ENCODE measurements at places on chromosomes 3 and 15. TPM values are rescaled to one million over a fixed set of nuclear protein-coding genes. Genes with fewer than 3 reads are reported as not detected.
A peak's percentile ranks its signal among the peaks of the same experiment; 100 is the strongest.

Gene ATP13A5
- not detected for total RNA-seq

Gene ZIC1
- total RNA-seq, result not detected

Gene NTRK3
- not detected for total RNA-seq

Gene MORC1
- total RNA-seq, result not detected

Gene FEZF2
- not detected for total RNA-seq

Gene IQCF5
- not detected for total RNA-seq

Gene FOXL2NB
- total RNA-seq, result not detected

Gene STAC
- total RNA-seq, result not detected

Gene CASR
- total RNA-seq, result not detected

GRCh38 chr3:69203631-69204314 lies 81.4 kb upstream of the LMOD3 start:
- H3K4me3 ChIP-seq, result no peak overlapping the region
- DNase-seq, result no peak

GRCh38 chr3:127710155-127710941 lies 37.6 kb downstream of the ABTB1 start:
- peak; percentile 4 for DNase-seq
- H3K27me3 ChIP-seq, result peaks cover 4% of the 10 kb centered on the region
- no peak overlapping the region for H3K27ac ChIP-seq
- H3K4me3 ChIP-seq, result no peak overlapping the region
- no peaks in the 10 kb centered on the region for H3K4me1 ChIP-seq
- no peaks in the 10 kb centered on the region for H3K36me3 ChIP-seq

GRCh38 chr3:177694316-177694715 lies 497.0 kb upstream of the TBL1XR1 start:
- no peaks in the 10 kb centered on the region for H3K36me3 ChIP-seq
- no peak for DNase-seq
- no peak overlapping the region for H3K4me3 ChIP-seq
- peaks cover 3% of the 10 kb centered on the region for H3K4me1 ChIP-seq
- no peak overlapping the region for H3K27ac ChIP-seq

DNA sequence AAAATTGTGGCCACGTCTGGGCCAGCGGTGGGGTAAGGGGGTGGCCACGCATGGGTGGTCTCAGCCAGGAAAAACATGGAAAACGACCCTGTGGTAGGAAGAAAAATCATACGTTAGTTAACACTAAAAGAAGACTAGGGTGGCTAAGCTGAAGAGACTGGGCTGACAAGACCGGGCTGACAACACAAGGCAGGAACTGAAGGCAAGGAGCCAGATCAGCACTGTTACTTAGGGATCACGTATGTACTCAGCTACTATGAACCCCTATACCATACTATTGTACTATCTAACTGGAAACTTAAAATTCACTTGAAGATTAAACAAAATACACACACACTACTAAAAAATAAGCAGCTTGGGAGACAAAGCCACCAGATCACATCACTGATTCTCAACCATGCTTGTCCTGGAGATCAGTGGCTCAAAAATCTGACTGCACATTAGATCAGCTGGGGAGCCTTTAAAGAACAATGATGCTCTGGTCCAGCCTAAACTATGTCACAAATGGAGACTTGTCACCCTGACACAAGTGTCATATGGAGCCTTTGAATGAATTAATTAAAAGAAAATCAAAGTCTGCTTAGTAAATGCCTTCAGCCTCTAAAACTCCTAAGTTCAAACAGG lies 442.2 kb downstream of the SHQ1 start:
- no peak overlapping the region for H3K4me3 ChIP-seq
- H3K27me3 ChIP-seq, result no peaks in the 10 kb centered on the region
- H3K36me3 ChIP-seq, result peaks cover under 1% of the 10 kb centered on the region
- no peak for DNase-seq

GRCh38 chr3:163577271-163577670 lies 1501.0 kb downstream of the SI start:
- no peaks in the 10 kb centered on the region for H3K27me3 ChIP-seq
- H3K4me1 ChIP-seq, result no peaks in the 10 kb centered on the region
- no peak overlapping the region for H3K27ac ChIP-seq
- no peak overlapping the region for H3K4me3 ChIP-seq
- H3K36me3 ChIP-seq, result no peaks in the 10 kb centered on the region
- DNase-seq, result no peak

DNA sequence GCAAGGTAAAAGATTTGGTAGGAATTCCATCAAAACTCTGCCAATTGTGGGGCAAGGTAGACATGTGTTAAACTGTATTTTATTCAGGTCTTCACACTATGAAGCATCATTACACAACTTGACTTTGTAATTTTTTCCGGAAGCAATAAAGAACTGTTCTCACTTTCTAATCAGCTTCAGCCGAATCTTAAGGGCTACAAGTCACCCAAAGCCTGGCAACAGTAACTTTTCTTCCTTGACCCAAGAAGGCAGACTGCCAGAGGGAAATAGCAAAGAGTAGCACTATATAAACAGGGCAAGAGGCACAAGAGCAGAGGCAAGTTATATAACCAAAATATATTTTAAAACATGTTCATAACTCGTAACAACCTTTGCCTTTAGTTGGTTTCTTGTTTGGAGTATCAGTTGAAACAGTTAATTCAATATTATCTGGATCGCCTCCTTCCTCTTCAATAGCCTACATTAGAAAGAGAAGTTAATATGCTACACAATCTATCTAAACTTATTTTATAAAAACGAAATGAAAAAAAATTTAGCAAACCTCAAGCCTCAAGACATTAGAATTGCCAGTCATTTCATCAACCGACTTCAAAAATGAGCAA lies 1.4 kb downstream of the SLTM start:
- H3K4me1 ChIP-seq, result peaks cover 22% of the 10 kb centered on the region
- H3K27ac ChIP-seq, result peak overlapping the region; percentile 97
- DNase-seq, result no peak
- H3K36me3 ChIP-seq, result peaks cover 9% of the 10 kb centered on the region

GRCh38 chr3:177195242-177195991 lies 1.9 kb downstream of the TBL1XR1 start:
- DNase-seq, result no peak
- H3K4me1 ChIP-seq, result peaks cover 49% of the 10 kb centered on the region
- H3K36me3 ChIP-seq, result peaks cover 38% of the 10 kb centered on the region
- no peaks in the 10 kb centered on the region for H3K27me3 ChIP-seq
- H3K4me3 ChIP-seq, result peak overlapping the region; percentile 100

DNA sequence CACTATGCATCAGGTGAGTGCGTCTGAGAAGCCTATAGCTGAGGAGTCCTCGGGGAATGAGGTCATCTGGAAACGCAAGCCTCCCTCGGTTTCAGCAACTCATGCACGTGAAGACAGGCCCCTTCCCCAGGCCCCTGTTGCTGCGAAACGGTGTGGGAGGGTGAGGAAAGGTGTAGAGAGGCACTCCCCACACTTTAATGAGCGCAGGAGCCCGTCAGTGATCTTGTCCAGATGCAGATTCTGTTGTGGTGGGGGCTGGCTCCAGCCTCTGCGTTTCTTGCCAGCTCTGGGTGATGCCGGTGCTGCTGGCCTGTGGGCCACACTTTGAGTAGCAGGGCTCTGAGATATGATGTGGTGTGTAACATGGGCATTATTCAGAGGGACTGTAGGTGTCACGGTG lies 38.6 kb upstream of the LACTB start:
- DNase-seq, result no peak
- H3K27me3 ChIP-seq, result peaks cover 8% of the 10 kb centered on the region
- no peaks in the 10 kb centered on the region for H3K36me3 ChIP-seq
- H3K4me3 ChIP-seq, result no peak overlapping the region
- no peaks in the 10 kb centered on the region for H3K4me1 ChIP-seq
- no peak overlapping the region for H3K27ac ChIP-seq

GRCh38 chr3:185172086-185173049 lies 19.5 kb upstream of the C3orf70 start:
- peaks cover 7% of the 10 kb centered on the region for H3K27me3 ChIP-seq
- H3K36me3 ChIP-seq, result no peaks in the 10 kb centered on the region
- DNase-seq, result no peak
- H3K4me3 ChIP-seq, result no peak overlapping the region
- no peak overlapping the region for H3K27ac ChIP-seq
- H3K4me1 ChIP-seq, result peaks cover 1% of the 10 kb centered on the region

DNA sequence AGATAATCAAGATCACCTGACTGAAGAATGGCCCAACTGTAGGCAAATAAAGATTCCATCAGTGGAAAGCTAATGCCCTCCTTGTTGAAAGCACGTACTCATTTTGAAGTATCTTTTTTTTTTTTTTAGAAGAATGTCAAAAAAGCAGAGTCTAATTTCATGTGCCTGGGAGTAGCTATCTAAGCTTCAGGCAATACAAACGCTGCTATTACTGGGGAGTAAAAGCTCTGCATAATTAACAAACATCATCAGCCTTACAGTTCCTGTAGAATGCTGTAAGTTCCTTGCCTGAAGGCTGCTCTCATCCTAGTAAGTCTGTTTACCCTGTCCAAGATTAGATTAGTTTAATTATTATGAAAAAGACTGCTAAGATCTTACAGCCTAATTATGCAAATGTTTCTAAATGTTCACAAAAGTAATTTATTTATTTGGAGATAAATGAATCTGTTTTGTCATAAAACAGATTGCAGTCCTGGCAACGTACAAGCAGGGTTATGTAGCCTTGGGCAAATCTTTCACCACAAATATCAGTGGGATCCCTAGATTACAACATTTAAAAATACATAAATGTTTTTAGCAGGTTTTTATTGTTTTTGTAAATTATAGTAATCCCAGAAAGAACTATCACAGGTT lies 451.3 kb upstream of the AGTR1 start:
- no peaks in the 10 kb centered on the region for H3K36me3 ChIP-seq
- no peak overlapping the region for H3K4me3 ChIP-seq
- H3K4me1 ChIP-seq, result no peaks in the 10 kb centered on the region
- no peak overlapping the region for H3K27ac ChIP-seq
- H3K27me3 ChIP-seq, result no peaks in the 10 kb centered on the region

GRCh38 chr3:196203846-196204245 lies 7.4 kb downstream of the ZDHHC19 start:
- no peak overlapping the region for H3K4me3 ChIP-seq
- no peak overlapping the region for H3K27ac ChIP-seq
- DNase-seq, result no peak

- H3K4me1 ChIP-seq, result peaks cover 5% of the 10 kb centered on the region
- no peak overlapping the region for H3K27ac ChIP-seq
- no peak overlapping the region for H3K4me3 ChIP-seq
- peaks cover 3% of the 10 kb centered on the region for H3K36me3 ChIP-seq
- DNase-seq, result no peak
These were observed 23.6 kb downstream of the ZBTB38 start for GRCh38 chr3:141391991-141392316.
